IPS DF 6.9 (cell line): ENCODE measurements at places on chromosomes 6 and 20.

- H3K27ac ChIP-seq = no peak overlapping the region
- H3K36me3 ChIP-seq = no peaks in the 10 kb centered on the region
- H3K4me1 ChIP-seq = no peaks in the 10 kb centered on the region
- DNase-seq = no peak
Observed at GRCh38 chr20:60064554-60065196, 106.5 kb downstream of the CDH26 start.

- no peaks in the 10 kb centered on the region for H3K36me3 ChIP-seq
- peaks cover 3% of the 10 kb centered on the region for H3K4me1 ChIP-seq
- no peaks in the 10 kb centered on the region for H3K27me3 ChIP-seq
- no peak overlapping the region for H3K4me3 ChIP-seq
- H3K27ac ChIP-seq = no peak overlapping the region
Observed at GRCh38 chr6:158030380-158031300, 49.0 kb downstream of the SYNJ2 start.

DNA sequence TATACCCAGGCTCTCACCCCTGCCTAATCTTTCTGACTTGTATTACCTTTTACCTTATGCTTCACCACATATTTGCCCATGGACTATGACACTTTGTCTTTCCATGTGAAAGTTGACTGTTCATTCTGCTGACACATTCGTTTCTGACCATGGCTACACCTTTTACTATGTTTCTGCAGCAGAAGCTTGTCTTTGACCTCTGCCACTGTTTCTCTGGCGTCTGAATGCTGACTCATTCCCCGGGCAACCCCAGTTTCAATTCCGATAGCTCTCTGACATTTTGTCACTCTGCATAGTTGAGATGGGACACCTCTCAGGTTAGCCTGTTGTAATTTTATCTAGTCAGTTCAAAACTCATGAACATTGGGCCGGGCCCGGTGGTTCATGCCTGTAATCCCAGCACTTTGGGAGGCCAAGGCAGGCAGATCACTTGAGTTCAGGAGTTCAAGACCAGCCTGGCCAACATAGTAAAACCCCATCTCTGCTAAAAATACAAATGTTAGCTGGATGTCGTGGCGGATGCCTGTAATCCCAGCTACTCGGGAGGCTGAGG lies 50.7 kb downstream of the SLC26A8 start:
- H3K4me1 ChIP-seq = no peaks in the 10 kb centered on the region
- no peak overlapping the region for H3K27ac ChIP-seq
- H3K36me3 ChIP-seq = no peaks in the 10 kb centered on the region
- no peaks in the 10 kb centered on the region for H3K27me3 ChIP-seq
- no peak overlapping the region for H3K4me3 ChIP-seq

GRCh38 chr6:38375341-38375740 lies 264.4 kb downstream of the BTBD9 start:
- H3K4me3 ChIP-seq = no peak overlapping the region
- no peaks in the 10 kb centered on the region for H3K27me3 ChIP-seq
- H3K27ac ChIP-seq = no peak overlapping the region
- H3K36me3 ChIP-seq = no peaks in the 10 kb centered on the region
- DNase-seq = no peak

- DNase-seq = no peak
- no peaks in the 10 kb centered on the region for H3K27me3 ChIP-seq
- no peaks in the 10 kb centered on the region for H3K36me3 ChIP-seq
- no peak overlapping the region for H3K27ac ChIP-seq
Observed at GRCh38 chr6:167097770-167098169, 25.1 kb upstream of the CCR6 start.

DNA sequence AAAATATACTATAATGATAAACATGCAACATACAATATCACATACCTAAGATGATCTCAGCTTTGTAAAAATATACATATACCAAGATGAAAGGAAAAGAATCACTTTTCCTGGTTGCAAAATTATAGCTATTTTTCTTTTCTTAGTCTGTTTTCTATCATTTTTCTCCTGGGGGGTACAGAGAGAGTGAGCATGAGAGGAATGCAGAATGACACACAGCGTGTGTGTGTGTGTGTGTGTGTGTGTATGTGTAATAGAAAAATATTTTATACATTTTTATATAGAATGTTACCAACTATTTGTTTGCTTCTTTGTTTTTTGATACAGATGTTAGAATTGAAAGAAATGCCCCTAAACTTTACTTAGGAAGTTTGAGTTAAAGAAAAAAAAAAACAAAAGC lies 64.3 kb downstream of the FAM83B start:
- H3K27ac ChIP-seq = no peak overlapping the region
- no peak for DNase-seq
- H3K4me1 ChIP-seq = no peaks in the 10 kb centered on the region
- no peaks in the 10 kb centered on the region for H3K27me3 ChIP-seq
- no peak overlapping the region for H3K4me3 ChIP-seq

- H3K4me3 ChIP-seq = no peak overlapping the region
- no peaks in the 10 kb centered on the region; the same call in 1 of the 2 replicates for H3K27me3 ChIP-seq
- H3K4me1 ChIP-seq = peaks cover 5% of the 10 kb centered on the region; the same call in 1 of the 2 replicates
- H3K36me3 ChIP-seq = no peaks in the 10 kb centered on the region; the same call in 1 of the 2 replicates
Observed at GRCh38 chr6:35188886-35189285, 24.9 kb upstream of the SCUBE3 start.

DNA sequence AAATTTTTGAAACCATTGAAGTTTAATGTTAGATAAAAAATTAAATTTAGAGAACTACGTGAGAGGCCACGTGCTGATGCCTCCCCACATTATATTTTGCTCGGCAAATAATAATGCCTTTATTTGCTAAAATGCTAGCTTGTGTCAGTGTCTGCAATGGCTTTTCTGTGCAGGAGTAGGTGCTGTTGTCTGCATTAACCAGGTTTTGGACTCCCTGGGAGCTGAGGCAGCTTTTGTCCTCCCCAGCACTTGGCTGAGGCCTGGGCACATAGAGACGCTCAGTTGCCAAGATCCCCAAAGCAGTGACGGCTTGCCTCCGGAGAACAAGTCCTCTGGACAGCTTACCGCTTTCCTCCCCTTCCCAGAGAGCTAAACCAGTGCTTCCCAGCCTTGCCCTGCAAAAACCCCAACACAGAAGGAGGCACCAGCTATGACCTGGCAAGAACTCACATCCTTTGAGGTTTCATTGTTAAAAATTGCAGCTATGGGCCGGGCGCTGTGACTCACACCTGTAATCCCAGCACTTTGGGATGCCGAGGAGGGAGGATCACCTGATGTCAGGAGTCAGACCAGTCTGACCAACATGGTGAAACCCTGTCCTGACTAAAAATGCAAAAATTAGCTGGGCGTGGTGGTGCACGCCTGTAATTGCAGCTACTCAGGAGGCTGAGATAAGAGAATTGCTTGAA lies 59.9 kb downstream of the KAT14 start:
- no peak overlapping the region for H3K27ac ChIP-seq
- no peaks in the 10 kb centered on the region for H3K4me1 ChIP-seq
- H3K4me3 ChIP-seq = no peak overlapping the region
- no peaks in the 10 kb centered on the region for H3K36me3 ChIP-seq
- no peaks in the 10 kb centered on the region for H3K27me3 ChIP-seq
- DNase-seq = no peak

DNA sequence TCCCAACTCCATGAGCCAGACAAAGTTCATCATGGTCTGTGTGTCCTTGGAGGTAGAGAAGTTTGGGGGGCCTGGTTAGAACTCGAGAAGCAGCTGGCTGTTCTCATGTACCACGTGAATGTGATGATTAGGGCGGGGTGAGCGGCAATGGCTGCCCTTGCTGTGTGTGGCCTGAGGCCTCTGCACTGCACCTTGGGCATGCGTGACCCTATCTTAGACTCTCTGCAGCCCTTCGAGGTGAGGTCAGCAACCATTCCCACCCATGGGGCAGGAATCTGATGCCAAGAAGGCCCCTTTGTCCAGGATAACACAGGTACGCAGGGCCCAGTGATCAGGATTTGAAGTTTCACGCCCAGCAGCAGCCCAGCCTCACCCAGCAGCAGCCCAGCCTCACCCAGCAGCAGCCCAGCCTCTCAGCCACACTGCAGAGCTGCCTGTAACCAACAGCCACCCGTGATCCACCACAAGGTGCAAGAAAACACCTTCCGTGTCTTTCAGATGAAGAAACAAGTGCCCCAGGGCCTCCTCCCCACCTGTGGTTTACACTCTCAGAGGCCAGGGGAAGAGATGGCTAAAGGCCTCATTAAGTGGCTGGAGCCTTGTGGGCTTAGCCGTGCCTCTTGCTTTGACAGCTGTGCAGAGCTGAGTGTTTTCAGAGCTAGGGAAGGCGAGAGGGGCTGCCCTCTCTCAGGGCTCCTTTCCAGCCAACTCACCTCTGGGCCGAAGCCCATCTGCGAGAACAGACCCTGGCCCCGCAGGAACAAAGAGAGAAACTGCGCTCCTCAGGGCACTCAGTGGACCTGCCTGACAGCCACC lies 195.2 kb upstream of the CDH4 start:
- no peak for DNase-seq
- H3K27me3 ChIP-seq = no peaks in the 10 kb centered on the region
- no peak overlapping the region for H3K4me3 ChIP-seq
- no peaks in the 10 kb centered on the region for H3K4me1 ChIP-seq

- no peak overlapping the region for H3K27ac ChIP-seq
- DNase-seq = no peak
- H3K4me1 ChIP-seq = peaks cover 3% of the 10 kb centered on the region
- H3K36me3 ChIP-seq = no peaks in the 10 kb centered on the region
- no peak overlapping the region for H3K4me3 ChIP-seq
Observed at GRCh38 chr6:71125216-71125615, 163.4 kb upstream of the OGFRL1 start.

GRCh38 chr6:109342506-109342905 lies 39.8 kb downstream of the CD164 start:
- H3K4me3 ChIP-seq = no peak overlapping the region
- H3K27ac ChIP-seq = no peak overlapping the region
- peaks cover 2% of the 10 kb centered on the region; the same call in 1 of the 2 replicates for H3K4me1 ChIP-seq
- DNase-seq = no peak

DNA sequence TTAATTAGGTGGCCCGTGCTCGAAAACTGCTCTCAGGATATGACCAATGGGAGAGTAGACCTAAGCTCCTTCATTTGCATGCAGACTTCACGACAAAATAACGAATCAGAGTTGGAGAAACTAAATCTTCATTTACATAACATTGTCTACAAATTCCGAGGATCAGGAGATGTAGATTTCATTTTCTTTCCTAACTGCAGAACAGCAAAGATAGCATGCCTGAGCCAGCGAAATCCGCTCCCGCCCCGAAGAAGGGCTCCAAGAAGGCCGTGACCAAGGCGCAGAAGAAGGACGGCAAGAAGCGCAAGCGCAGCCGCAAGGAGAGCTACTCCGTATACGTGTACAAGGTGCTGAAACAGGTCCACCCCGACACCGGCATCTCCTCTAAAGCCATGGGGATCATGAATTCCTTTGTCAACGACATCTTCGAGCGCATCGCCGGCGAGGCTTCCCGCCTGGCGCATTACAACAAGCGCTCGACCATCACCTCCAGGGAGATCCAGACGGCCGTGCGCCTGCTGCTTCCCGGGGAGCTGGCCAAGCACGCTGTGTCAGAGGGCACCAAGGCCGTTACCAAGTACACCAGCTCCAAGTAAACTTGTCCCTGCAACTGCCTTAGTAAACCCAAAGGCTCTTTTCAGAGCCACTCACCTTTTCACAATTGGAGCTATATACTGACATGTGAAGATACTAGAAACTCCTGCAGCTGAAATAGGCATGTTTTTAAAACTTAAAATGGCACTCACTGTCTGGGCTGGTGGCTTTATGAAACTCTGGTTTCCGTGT lies 96.5 kb downstream of the HFE start:
- H3K4me3 ChIP-seq = peak overlapping the region; percentile 63; the same call in 1 of the 2 replicates
- no peaks in the 10 kb centered on the region for H3K27me3 ChIP-seq
- peak overlapping the region; percentile 28 for H3K27ac ChIP-seq
- H3K36me3 ChIP-seq = no peaks in the 10 kb centered on the region
